ENCODE measurements at places on chromosomes 3 and 15.

DNA sequence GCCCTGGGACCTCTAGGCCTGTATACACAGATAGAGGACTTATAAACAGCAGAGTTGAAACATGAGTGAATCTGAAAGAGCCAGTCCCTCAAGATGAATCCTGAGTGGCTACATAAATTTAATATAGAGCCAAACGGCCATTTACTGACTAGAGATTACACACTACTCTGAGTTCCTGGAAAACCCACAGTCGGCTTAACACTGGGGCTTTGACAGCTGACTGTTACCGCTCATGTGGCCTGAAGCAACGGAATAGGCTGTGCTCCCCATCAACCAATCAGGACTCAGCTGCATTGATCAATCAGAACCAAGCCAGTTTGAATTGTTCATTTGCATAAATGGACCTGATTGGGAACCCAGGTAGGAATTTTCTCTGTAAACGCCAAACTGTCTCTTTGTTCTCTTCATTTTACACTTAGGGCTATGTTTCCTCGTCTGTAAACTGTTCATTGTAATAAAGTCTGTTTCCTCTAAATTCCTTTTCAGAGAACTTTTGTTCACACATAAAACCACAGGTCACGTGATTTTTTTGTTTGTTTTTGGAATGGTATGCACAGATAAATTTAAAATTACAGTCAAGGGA is 40.5 kb downstream of the CCNL1 start:
- DNase-seq: no peak

- DNase-seq: peak; percentile 73
Measured at GRCh38 chr3:32502118-32502945, at the start of gene CMTM6. CMTM6 (minus strand) TSS chr3:32502852; CDS start chr3:32502745, 107 bp downstream.

DNA sequence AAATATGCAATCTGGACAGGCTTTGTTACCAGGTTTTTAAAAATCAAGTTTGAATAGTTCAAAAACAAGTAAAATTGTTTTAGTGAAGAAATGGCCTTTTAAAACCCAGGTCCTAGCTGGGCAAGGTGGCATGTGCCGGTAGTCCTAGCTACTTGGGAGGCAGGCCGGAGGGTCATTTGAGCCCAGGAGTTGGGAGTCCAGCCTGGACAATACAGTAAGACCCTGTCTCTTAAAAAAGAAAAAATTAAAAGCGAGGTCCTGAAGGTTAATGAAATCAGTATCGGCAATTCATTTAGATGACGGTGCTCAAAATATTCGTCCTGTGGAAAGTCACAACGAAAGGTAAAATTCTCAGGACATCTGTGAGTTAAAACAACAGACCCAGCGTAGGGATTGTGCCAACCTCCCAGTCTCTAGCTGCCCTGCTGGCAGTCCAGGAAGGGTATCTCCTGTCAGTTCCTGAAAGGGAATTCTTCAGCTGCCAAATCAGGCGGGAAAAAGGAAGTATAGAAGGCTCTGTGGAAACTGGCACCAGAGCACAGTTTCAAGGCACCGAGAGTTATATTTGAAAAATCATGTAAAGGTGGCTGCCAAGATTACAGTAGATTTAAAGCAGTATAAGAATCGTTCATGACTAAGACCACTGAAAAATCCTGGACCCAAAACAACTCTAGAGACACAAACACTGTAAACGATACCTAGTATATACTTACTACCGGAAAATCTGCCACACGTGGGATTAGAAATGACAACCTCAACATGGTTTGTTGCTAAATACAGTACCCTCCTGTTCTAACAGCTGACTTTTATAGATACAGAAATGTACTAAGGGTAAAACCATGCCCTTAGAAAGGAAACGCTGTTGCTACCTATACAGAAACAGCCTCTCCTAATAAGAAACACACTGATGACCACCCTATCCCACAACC is 1.2 kb upstream of the ABHD17C start:
- no peak for DNase-seq

DNA sequence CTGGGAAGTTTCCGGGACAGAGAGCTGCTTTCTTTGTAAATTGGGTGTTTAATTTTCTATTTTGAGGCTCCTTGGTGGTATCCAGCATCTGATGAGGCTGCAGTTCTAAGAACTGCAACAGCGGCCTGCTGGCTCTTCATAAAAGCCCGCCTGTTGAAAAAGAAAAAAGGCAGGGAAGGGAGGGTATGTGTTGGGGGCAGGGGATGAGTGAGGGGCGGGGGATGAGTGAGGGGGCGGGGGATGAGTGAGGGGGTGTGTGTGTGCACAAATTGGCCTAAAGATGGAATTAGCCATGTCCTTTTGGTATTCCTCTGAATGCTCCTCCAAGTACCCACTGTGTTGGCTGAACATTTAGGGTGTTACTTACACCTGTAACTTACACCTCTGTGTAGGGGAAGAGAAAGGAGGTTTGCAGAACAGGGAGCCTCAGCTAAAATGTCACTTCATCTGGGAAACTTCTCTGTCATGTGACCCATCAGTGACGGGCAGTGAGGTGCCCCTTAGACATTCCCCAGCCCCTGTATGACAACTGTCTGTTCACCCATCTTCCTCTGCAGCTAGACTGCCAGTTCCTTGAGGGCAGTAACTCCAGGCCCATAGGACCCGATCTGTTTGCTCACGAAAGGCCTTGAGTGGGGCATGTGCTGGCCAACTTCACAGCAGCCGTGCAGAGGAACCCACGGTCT is 57.6 kb downstream of the LRIG1 start:
- no peak for DNase-seq

DNA sequence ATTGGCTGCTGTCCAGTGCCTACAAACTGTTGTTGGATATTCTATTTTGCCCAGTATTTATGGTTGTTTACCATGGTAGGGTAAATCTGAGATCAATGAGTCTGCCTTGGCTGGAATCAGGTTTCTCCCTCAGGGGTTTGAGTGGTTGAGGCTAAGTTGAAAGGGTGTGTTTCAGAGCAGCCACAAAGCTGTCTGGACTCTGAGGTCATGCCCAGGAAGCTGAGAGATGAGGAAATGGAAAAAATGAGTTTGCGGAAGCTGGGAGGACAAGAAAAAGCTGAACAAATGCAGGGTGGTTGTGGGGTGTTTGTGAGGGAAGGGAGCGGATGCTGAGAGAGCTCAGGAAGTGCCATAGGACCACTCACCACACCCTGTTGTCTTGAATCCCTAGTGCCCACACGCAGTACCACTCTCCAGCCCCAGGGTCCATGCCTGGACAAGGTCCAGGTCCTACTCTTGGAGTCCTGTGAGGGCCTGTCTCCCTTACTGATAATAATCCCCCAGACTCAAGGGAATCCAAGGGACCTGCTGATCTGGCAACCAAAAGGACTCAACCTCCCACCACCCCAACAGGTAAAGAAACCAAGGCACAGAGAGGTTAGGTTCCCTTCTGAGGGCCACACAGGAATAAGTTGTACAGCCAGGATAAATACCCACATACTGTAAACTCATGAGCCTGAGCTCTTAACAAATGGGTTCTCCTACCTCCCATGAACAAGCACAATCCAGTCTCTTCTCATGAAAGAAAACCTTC is 81.6 kb downstream of the PPCDC start:
- no peak for DNase-seq

GRCh38 chr3:184814214-184814613 is 2.2 kb downstream of the VPS8 start:
- no peak for DNase-seq

- DNase-seq: no peak
Measured at GRCh38 chr3:14150491-14151230, 25.8 kb downstream of the TMEM43 start.

DNA sequence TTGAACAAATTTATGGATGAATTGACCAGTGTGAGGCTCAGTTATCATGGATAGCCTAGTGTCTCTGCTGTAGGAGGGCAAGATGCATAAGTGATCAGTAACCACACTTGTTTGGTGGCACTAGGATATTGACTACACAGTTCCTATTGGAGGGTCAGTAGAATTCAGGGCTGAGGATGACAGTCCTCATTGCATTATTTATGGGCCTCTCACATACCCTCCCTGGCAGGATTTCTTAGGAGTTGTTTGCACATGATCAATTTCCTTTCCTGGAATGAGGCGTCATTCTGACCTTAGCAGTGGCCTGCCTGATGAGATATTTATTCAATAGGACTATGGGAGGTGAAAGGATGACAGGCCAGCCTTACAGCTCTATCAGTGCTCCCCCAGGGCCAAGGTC is 125.1 kb upstream of the AGBL1 start:
- DNase-seq: no peak

GRCh38 chr3:188962253-188963247 is 209.2 kb upstream of the TPRG1 start:
- DNase-seq: no peak

DNA sequence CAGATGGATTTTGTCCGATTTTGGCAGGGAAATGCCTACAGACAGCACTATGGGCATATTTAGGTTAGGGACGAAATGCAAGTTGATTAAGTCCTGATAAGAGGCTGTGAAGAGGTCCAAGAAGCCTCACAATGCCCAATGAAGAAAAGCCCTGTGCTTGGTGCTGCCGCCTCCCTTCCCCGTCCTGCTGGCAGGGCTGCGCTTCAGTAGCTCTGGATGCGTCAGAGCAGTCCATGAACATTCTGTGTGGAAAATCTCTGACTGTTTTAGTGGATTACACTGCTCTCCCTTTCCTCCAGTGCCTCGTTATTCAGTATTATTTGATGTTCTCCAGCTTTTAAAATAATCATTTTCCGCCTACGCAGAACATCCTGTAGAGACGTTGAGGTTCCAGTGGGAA is 39.6 kb downstream of the MLH1 start:
- no peak for DNase-seq

DNA sequence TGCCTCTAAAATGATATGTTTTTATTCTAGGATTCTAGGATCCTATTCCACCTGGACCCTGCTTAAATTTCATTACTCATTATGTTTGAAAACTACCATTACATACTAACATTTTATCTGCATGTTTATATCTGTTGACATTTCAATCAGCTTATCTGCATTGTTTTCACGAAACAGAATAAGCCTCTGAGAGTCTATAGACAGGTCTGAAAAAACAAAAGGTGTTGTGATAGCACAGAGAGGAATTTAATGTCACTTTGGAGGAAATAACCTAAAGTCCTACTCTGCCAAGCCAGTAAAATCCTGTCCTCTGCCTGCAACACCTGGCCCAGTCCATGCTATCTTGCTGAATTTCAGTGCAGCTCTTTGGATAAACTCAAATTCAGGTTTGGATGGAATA is 315.2 kb downstream of the ZBTB20 start:
- no peak for DNase-seq

- DNase-seq: no peak
Measured at GRCh38 chr3:107627962-107628542, 105.3 kb downstream of the BBX start.

GRCh38 chr15:89144491-89144890 is 56.2 kb downstream of the ABHD2 start:
- no peak for DNase-seq

GRCh38 chr3:142117056-142117851 is 32.1 kb downstream of the TFDP2 start:
- DNase-seq: no peak

DNA sequence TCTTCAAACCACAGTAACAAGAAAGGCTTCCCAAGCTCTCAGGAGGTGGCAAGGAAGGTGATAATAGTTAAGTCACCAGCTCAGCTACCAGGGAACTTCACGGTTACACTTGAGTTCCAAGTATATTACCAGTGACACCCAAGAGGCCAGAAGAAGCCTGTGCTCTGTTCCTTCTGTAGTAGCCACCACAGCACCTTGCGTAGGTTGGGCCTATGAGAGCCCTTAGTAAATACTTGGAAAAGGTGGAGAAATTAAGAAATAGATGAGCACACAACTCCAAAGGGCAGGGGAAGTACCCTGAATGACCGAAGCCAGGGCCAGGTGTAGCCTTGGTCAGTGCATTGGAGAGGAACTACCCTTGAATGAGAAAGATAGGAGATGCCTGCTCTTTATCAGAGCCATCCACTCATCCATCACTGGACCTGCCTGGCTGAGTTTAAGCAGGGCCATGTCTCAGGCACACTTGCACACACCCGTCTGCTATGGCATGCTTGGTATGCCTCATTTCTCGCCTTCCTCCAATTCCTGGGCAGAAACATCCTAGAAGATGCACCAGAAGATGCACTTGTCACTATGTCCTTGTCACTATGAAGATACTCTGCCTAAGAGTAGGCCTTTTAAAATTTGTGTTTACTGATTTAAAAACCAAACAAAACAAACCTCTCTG is 32.6 kb upstream of the NDUFB4 start:
- no peak for DNase-seq

DNA sequence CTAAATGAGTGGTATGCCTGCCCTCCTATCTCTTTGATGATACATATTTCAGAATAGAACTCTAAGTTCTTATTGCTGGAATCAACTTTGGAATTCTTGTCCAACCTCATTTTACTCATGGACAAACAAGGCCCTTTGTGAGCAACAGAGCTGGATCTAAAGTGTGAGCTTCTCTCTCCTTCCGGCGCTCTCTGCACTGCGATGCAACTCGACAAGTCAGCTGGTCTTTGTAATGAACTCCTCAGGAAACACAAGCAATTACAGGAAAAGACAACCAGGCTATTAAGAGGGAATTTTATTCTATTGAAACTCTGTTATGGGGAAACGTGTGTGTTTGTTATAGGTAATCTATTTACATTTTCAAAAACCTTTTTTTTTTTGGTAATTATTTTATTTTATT is 20.3 kb upstream of the NRROS start:
- no peak for DNase-seq

DNA sequence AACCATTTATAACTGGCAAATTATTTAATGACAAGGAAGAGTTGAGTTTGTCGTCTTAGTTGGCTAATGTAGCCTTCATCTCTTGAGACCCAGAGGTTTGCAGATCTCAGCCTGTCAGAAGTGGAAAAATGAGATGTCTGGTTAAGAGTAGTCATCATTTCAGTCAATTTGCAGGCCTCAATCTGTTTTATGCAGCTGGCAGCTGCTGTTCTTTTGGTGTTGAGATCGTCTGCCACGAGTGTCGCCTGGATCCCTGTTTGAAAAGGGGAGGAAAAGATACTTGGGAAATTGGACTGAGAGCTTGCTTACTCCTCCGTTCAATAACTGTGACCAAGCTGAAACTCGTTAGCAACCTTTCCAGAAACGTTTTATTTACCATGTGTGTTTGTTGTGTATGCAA is 2.3 kb downstream of the PHLDB2 start:
- DNase-seq: no peak

DNA sequence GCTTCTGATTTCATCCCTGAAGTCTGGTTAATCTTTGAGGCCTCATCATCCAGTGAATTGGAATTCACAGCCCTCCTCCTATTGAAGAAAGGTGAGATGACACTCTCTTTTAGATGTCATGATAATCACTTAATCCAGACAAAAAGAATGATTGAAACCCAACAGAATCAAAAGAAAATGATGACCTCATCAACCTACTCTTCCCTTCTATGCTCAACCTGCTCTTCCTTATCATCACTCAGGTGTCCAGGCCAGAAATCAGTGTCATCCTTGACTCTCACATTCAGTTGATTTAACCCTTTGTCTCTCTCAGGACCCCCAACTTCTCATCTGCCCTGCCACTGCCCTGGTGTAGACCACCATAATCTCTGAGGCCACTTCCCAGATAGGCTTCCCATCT is 11.8 kb downstream of the PLA2G4E start:
- DNase-seq: no peak

- no peak for DNase-seq
Measured at GRCh38 chr15:71627188-71627587, 183.2 kb upstream of the NR2E3 start.

- no peak for DNase-seq
Measured at GRCh38 chr3:175404027-175404426, 544.9 kb downstream of the NAALADL2 start.
